ENCODE measurements at places on chromosomes 7 and 10.

- no peak for DNase-seq
Observed at GRCh38 chr7:125445836-125446235, 516.2 kb upstream of the POT1 start.

DNA sequence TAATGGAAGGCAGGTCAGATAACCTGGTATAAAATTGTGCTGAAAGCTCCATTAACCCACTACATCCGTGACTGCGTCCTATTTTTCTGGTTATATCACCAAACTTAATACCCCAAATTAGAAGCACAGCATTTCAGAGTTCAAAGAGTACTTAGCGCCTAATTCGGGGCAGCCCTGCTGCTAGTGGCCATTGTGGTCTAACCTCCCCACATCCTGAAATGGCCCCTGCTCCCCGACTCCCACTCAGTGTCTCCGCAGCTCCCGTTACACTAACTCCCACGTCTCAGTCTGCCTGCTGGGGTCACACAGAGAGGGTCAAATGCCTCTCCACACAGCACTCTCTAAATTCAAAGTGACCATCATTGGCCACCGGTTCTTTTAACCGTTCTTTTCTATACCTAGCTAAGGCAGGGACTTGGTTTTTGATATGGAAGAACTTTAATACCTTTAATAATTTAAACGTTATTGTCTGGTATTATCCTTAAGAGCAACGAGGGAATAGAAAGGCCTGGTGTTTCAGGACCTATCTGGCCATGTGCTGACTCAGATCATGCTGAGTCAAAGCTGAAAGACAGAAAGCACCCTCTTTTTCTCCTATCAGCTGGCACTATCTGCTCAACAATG is 117.1 kb downstream of the KMT2E start:
- DNase-seq = no peak

- no peak for DNase-seq
Observed at GRCh38 chr7:16260236-16260728, 161.1 kb downstream of the CRPPA start.

GRCh38 chr10:10222304-10222841 is 795.3 kb upstream of the CELF2 start:
- no peak for DNase-seq

GRCh38 chr10:79221110-79222051 is 125.9 kb upstream of the PPIF start:
- no peak for DNase-seq

GRCh38 chr10:132247943-132248342 is 59.8 kb downstream of the STK32C start:
- DNase-seq = no peak

DNA sequence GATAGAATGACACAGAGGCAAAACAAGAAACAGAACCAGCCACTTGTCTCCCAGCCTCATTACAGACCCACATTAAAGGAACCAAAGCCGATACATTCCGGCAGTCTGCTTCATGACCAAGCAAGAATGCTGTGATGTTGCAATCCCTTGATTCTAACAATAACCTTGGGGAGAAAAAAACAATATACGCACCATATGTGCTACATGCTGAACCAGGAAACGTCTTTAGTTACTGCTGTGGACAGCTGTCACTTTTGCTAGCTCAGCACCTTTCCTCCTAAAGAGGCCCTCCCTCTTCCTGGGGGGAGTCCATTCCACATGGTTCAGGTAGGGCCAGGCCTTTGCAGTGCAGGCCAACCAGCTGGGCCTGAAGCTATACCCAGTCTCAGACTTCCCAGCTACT is 79.1 kb downstream of the PRTFDC1 start:
- DNase-seq = no peak

DNA sequence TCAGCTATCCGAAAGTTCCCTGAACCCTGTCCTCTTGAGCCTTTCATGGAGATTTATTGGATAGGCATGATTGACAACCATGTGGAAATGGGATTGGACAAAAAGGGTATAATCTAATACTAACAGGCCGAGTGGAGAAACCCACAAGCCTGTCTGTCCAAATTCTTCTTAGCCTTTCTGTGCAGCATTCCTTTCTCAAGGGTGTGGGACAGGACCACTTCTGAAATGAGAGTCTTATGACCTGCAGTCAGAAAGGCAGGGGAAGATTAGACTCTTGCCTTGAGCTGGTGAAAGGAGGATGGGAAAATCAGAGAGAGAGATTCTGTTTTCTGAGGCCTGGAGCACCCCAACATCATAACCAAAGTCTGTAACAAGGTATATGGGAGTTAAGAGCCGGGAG is 85.5 kb downstream of the MAPK8 start:
- no peak for DNase-seq

GRCh38 chr10:47381103-47381395 is 3.0 kb downstream of the ZNF488 start:
- no peak for DNase-seq

DNA sequence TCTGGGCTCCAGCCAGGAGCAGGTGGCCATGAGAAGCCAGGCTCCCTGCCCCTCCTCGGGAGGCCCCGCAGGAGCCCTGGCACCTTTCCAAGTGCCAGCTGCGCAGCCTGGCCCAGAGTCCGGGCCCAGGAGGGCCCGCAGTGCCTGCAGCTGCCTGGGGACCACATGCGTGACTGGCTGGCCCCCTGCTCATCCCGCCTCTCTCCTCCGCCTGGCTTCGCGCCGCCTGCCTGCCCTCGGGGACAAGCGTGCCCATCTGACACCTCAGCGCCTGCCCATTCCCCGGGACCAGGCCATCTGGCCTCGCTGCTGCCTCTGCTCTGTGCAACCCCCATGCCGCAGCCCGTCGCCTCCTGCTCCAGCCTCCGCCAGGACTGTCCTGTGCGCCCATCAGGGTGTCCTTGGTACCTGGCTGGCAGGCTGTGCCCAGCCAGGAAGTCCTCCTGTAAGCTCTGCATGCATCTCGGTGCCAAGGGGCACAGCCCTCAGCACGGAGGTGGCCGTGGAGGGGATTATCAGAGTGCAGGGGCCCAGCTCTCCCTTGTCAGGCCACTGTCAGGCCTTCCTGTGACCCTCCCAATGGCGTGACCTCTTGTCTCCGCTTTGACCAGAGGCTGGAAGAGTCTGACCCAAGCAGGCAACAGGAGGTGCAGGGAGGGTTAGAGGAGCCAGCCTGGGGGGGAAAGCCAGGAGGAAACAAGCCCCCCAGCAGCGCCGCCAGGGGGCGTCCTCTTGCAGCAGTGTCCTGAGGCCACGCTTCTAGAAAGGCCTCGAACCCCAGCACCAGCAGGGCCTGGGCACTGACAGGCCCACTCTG is 50.5 kb downstream of the TMEM209 start:
- no peak for DNase-seq

DNA sequence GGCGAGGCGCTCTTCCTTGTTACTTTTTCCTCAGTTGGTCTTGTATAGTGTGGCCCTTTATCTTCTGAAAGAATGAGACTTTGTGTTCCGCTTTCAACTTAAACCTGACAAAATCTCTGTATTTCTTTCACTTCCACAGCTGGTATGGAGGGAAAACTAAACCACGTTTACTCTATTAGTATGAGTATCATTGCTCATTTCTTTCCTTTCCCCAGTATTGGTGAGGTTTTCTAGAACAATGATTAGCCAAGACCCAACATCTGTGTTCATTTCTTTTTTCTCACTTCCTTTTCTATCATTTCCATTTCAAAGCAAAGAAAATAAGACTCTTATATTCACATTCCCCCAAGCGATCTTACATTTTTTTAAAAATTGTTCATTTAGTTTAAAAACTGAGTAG is 165.3 kb downstream of the PAXIP1 start:
- DNase-seq = no peak

GRCh38 chr7:16804674-16805439 is at the start of gene AGR2:
Gene AGR2, minus strand, starts transcription at chr7:16804999. Its CDS starts 3,203 bp downstream, at chr7:16801796.
- DNase-seq = no peak

GRCh38 chr7:99557940-99558305 is 519 bp upstream of the ZNF655 start:
- DNase-seq = no peak

Data from CD4-positive, alpha-beta T cell treated with Interleukin-6 for 4 hours (primary cell).